ENCODE measurements at places on chromosomes 7 and 10.

DNA sequence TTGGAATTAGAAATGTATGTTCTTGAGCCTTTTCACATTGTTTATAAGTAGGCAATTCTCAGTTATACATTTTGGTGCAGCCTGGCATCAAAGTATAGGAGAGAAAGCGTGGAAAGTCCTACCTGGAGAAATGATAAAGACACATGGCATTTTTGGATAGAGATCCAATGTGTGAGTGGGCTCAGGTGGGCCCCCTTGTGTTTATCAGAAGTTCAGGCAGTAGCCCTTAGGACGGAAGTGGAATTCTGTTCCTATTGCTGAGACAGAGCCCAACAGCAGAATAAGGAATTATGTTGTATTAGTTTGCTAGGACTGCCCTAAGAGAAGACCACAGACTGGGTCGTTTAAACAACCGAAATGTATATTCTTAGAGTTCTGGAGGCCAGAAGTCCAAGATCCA, 85.2 kb upstream of the AMPH start:
- no peak for DNase-seq

GRCh38 chr7:48660306-48660870, 264.0 kb upstream of the CDC14C start:
- no peak for DNase-seq

GRCh38 chr10:79445977-79446757, 743 bp upstream of the ZCCHC24 start:
- no peak for DNase-seq

DNA sequence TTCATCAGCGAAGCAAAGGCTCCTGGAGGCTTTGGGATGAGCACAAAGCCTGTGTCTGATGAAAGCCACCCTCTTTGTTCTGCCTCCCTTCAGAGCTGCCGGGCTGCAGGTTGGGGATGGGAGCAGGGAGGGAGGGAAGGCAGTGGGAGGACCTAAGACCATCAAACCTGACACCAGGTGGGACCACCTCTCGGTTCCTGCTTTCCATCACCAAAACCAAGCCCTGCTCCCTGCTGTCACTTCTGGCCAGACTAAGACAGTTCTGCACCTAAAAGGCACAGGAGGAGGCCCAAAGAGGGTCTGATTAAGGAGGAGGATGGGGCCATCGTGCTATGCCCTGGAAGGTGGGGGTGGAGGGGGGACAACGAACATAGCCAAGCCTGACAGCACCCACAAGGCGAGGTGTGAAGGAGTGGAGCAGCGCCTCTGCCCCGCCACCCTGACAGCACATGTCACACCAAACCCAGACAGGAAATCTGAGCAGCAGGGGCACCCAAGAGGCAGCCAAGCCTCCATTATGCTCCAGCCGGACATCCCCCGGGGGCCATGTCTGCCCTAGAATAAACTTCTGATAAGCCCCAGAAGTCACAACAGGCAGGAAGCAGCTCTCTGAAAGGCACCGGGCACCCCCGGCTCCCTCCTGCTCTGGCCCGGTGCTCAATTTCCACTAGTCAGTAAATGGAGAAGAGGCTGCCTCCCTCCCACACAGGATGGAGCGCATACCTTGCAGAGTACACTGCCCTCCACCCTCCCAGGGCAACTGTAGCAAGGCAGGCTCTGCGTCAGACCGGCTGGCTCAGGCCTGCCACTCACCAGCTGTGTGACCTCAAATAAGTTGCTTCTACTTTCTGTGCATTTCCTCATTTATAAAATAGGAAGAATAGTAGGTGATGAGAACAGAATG, 48.9 kb downstream of the DLG5 start:
- peak; percentile 16 for DNase-seq

- DNase-seq, result peak; percentile 60
Measured at GRCh38 chr7:123635551-123636359, 19.9 kb upstream of the LMOD2 start.

GRCh38 chr10:101693651-101693977, 1.4 kb downstream of the FBXW4 start:
- no peak for DNase-seq

DNA sequence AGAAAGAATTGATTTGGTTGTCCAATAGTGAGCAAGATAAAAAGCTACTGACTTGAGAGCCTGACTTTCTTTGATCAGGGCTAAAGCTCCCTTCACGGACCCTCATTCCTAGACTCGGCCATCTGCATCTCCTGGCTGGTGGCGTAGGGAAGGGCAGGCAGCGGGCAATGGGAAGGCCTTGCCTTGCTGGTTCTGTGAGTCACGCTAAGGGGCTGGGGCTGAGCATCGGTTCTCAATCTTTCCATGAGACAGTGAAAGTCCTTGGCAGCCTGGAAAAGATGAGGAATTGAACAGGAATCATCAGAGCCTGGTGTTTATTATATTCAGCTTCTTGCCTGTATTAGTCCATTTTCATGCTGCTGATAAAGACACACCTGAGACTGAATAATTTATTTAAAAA, 475.3 kb downstream of the PLXNA4 start:
- DNase-seq, result no peak

GRCh38 chr10:18010050-18010449, 58.3 kb downstream of the SLC39A12 start:
- DNase-seq, result no peak

GRCh38 chr7:116650436-116650835, 21.6 kb upstream of the MET start:
- no peak for DNase-seq

- no peak for DNase-seq
Measured at GRCh38 chr10:97151307-97151914, 34.3 kb downstream of the SLIT1 start.

DNA sequence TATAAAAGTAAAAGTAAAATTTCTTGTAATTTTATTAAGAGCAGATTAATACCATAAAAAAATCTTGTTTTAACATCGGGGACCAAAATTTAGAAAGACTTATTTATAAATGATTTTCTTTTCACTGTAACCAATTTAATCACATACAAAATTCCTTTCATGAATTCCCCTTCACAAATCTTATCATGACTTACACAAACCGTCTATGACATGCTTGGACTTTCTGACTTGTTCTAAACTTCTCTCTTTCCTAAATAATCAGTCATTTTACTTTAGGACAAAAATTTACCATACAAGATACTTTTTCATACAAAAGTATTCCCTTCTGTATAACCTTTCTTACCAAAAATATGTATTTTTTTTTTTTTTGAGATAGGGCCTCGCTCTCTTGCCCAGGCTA, 9.3 kb downstream of the CROT start:
- peak; percentile 2 for DNase-seq

- DNase-seq, result no peak
Measured at GRCh38 chr10:72687035-72687434, 4.9 kb upstream of the MCU start.

- peak; percentile 48 for DNase-seq
Measured at GRCh38 chr7:91784469-91784868, 96.0 kb downstream of the MTERF1 start.

- no peak for DNase-seq
Measured at GRCh38 chr7:1662767-1663166, 7.3 kb upstream of the ELFN1 start.

DNA sequence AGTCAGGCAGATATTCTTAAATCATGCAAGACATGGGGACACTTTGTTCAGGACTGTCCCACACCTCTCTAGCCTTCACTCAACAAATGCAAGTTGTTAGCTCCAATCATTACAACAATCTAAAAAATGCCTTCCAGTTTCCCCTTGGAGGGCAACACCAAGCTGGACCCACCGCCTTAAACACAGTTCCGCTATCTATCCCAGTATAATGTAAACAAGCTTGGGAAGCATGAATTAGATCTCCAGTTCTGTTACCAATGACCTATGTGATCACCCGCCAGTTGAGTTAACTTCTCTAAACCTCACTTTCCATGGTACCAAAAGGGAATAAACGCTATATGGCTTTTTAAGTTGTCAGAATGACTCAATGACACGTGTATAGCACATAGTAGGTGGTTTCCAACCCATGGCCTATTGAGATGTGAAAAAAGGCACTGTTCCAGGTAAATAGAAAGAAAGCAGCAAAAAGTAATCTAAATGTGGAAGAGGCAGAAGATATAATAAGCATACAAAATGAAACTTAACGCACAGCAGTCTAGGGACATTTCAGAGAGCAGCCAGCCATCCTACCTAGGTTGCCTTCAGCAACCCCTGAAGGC, 2.4 kb upstream of the REEP3 start:
- no peak for DNase-seq

DNA sequence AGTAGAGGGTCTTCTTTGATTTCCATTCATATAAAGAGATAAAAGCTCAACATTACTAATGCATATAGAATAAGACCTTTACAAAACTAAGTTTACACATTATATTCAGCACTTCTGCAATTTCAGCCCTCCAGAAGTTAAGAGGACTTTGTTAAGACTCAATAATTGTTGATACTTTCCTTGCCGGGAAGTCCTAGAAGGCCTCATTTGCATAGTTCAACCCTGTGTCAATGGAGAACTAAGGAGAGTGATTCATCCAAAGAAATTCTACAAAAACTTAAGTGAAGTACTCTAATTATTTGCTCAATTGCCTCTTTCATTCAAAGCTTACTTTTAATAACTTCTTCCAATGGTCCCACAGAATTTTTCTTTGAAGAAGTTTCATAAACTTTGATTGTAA, 1060.3 kb upstream of the CELF2 start:
- no peak for DNase-seq

GRCh38 chr10:112052166-112052565, 131.4 kb downstream of the GPAM start:
- DNase-seq, result no peak

- no peak for DNase-seq
Measured at GRCh38 chr10:78957471-78958039, 111.2 kb upstream of the ZMIZ1 start.

- DNase-seq, result no peak
Measured at GRCh38 chr10:6204341-6205191, 1.8 kb downstream of the PFKFB3 start.

DNA sequence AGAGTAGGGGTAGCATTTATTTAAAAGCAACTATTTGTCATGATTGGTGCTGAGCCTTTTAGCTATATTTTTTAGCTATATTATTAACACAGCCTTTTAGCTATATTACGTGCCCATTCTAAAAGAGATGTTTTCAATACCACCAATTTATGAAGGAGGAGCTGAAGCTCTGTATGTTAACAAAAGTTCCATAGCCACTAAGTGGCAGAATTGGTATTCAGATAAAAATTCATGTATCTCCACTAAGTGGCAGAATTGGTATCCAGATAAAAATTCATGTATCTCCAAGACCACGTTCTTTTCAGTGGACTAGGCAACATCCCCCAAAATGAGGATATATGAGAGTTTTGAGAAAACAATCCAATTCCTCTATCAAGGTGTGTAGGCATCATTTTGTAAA, 268.6 kb downstream of the HGF start:
- DNase-seq, result no peak

DNA sequence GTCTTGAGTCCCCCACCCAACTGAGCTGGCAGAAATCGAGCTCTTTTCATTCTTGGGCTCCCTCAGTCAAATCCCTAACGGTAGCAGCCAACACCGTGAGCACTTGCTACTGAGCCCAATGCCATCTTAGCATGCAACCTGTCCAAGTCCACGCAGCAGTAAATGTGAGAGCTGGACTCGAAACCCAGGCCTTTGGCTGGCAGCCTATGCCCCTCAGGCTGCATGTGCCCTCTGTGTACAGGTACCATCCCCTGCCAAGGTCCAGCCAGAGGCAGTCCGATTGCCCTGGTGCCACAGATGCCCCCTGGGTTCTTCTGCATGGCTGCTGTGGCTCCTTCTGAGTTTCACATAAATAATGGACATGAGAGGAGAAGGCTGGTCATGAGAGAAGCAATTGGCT, 1.2 kb upstream of the TMEM273 start:
- DNase-seq, result no peak

GRCh38 chr7:32163896-32164295, 93.7 kb upstream of the PDE1C start:
- DNase-seq, result no peak

GRCh38 chr10:74333174-74333573, 182.2 kb downstream of the ADK start:
- DNase-seq, result no peak

DNA sequence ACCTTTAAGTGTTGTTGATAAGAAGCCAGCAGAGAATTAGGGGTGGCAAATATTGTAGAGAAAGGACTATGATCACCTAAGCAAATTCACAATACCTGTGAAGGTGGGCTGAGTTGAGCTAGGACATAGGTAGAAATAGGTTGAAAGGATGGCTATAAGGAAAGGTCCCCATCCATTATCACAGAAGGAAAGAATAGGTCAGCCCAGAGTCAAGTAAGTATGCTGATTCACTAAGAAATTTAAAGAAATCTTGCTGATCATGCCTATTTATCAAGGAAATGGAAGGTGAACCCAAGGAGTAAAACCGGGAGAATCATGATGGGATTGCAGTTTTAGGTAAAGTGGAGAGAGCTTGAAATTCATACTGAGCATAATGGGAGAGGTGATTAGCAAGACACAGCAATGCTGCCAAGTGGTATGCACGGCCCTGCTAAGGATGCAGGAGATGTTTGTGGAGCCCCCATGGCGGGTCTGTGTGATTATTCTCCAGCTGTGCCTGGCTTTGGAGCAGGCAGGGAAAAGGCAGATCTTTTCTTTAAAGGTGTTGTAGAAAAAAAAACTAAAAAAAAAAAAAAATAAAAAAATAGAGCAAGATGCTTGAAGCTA, 399.4 kb downstream of the PLXDC2 start:
- DNase-seq, result no peak

DNA sequence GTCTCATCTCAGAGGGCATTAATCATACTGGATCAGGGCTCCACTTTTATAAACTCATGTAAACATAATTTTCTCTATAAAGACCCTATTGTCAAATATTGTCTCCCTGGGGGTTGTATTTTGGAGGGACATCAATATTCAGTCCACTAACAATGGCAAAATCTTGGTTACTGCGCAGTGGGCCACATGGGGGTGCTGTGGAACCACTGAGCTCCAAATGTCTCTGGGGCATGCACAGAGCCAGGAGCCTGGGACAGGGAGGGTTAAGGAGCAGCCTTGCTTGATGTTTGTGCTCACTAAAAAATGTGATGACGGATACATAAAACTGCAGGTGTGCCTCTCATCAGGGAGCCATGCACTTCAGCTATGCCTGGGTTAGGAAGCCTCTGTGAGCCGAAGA, 62.1 kb upstream of the PRSS58 start:
- no peak for DNase-seq

- DNase-seq, result no peak
Measured at GRCh38 chr10:13257621-13258140, 23.5 kb upstream of the UCMA start.

DNA sequence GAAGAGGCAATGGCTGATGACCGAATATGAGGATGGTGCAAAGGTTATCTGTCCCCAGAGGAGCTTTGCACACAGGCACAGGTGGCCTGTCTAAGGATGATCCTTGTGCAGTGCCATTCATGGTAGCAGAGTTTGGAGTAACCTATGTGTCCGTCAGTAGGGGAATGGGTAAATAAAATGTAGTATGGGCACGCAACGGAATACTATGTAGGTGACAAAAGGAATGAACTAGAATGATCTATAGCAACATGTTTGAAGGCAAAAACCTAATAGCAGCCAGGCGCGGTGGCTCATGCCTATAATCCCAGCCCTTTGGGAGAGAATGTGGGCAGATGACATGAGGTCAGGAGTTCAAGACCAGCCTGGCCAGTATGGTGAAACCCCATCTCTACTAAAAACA, 41.6 kb upstream of the ECHDC3 start:
- no peak for DNase-seq

GRCh38 chr10:60114765-60115586, 208.6 kb upstream of the CCDC6 start:
- DNase-seq, result no peak

- DNase-seq, result no peak
Measured at GRCh38 chr7:158664406-158664805, 40.2 kb downstream of the NCAPG2 start.

- no peak for DNase-seq
Measured at GRCh38 chr7:74554178-74554577, 100.5 kb downstream of the GTF2IRD1 start.

All from SW 1271 (cell line).